ENCODE measurements at places on chromosomes 3 and 15.

DNA sequence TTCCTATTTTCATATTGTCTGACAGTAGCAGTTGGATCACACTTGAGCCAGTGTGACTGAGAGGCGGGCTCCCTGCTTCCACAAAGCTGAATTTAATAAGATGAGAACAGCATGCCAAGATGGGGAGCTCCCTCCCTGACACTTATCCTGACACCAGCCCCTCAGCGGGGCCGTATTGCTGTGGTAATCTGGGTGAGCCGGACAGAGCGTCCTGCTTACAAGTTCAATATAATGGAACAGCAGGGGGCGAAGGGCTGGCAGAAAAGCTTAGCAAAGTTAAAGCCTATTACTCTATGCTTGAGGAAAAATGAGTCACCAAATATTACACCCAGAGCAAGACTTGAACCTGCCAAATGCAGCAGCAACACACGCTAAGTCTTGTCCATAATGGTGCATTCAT is 163.8 kb upstream of the CMC1 start:
- peak; percentile 7 for DNase-seq

- no peak for DNase-seq
Observed at GRCh38 chr3:26522919-26523318, 99.7 kb upstream of the LRRC3B start.

- DNase-seq: no peak
Observed at GRCh38 chr3:50275141-50275995, 3.5 kb upstream of the LSMEM2 start.

GRCh38 chr3:38003371-38003816 is 12.8 kb downstream of the VILL start:
- DNase-seq: peak; percentile 80

DNA sequence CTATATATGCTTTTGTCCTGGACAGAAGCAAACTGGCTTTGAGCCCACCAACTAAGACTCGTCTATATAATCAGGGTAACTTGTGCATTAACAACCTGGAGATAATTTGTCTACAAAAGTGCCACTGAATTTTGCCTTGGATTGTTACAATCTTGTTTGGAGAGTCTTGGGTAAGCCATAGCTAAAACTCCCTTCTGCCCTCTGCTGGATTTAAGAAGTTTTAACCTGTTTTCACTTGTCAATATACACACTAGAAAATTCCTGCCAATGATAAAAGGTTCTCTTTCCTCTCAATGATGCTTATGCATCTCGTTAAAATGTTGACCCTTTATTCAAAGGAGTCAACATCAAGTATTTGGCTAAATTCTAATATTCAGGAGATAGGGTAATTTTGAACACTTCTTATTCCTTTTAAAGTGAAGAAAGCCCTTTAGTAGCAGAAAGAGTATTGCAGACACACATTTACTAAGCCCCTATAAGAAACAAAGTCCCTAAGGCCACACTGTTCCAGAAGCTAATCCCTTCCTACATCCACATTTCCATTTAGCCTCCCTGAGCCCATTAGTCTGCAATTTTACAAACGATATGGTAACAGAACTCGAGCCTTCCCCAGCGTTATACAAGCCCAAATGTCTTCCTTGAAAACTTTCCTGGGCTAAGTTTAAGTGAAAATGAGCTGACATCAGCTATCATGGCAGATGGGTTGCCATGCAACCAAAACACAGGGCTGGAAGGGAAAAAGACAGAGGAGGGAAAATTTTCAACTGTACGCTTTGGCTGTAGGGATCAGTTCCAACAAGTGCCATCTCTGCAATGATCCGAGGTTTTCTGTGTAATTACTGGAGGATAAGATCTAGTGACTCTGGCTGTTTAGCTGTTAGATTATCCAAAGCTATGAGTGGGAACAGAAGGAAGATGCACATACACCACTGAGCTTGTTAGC is 75.9 kb upstream of the FGF12 start:
- DNase-seq: no peak

DNA sequence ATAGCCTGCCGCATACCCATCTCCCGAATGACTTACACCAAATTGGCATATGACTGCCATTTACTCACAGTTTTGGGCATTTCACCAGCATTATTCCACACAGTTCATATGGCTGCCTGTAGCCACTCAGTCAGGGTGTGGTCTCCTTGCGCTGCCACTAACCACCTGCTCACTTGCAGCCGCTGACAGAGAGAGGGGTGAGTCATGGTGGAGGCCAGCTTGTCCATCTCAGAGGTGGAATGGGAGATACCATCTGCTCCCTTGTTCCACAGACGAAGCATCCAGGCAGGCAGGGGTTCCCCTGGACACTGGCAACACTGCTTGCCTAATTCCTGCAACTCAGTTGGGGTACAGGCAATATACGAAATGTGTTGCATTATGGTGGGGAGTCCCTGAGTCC is 15.6 kb downstream of the CCRL2 start:
- DNase-seq: no peak

DNA sequence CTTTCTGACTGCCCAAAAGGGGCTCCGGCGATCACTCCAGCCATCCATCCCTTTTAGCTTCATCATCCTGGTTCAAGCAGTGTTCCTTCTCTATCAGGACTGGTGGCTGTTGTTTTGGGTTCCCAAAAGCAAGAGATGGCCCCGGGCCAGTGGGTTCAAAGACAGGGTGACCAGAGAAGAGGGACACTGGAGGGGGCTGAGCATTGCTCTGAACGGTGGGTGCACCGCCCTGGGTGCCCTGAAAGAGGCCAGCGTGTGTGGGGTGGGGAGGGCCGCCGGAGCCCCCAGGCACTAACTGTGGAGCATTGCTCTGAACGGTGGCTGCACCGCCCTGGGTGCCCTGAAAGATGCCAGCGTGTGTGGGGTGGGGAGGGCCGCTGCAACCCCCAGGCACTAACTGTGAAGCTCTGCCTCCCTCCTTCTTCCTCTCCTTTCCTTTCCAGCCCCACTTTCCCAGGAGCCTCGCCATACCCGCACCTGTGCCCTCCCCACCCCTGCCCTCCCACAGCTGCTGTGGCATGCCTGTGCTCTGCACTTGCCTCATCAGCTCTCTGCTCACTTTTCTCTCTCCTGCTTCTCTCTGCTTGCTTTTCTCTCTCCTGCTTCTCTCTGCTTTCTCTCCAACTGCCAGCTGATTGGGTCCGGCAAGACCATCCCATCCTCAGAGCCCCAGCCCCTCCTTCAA is 37.4 kb upstream of the OR4F6 start:
- no peak for DNase-seq

GRCh38 chr3:137866933-137867332 is 102.8 kb downstream of the SOX14 start:
- no peak for DNase-seq

DNA sequence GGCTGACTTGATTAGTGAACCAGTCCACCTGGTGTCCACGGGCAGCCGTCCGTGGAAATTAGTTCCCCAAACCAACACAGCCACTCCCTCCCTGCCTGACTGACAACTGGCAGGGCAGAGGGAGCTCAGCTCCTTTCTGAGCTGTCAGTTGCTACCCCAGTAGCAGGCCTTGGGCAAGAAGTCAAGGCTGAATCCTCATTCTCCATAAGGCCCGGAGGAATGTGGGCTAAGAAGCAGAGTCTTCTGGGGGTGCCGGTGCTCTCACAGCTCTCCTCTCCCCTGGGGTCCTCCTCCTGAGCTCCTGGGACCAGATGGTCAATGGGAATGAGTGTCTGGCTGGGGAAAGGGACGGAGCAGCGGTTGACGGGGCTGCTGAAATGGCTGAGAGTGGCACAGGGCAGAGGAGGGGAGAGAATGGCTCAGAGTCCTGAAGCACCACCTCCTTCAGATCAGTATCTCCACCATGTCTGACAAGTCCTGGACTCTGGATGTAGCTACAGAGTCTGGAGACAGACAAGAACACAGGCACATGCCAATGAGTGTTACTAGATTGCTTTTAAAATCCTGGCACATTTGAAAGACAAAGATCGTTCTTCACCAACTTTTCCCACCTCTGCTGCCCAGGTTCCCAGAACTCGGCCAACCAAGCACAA is 16.9 kb downstream of the AMOTL2 start:
- DNase-seq: no peak

DNA sequence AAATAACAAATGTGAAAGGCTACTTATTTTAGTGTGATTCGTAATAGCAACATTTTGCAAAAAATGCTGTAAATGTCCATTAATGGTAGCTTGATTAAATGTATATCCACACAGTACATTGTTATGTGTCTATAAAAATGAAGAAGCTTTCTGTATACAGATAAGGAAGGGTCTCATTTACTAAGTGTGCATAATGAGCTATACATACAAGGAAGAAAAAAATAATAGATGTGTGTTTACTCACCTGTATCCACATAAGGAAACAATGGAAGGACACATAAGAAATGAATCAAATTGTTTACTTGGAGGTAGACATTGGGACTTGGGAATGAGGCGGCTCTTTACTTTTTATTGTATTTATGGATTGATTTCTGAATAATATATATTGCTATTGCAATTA is 34.9 kb downstream of the MED12L start:
- DNase-seq: no peak

- DNase-seq: no peak
Observed at GRCh38 chr3:52181543-52181942, 16.4 kb upstream of the ALAS1 start.

GRCh38 chr3:159593927-159594605 is 394.6 kb upstream of the IL12A start:
- peak; percentile 52 for DNase-seq

- no peak for DNase-seq
Observed at GRCh38 chr15:66832664-66833063, 130.6 kb downstream of the SMAD6 start.

DNA sequence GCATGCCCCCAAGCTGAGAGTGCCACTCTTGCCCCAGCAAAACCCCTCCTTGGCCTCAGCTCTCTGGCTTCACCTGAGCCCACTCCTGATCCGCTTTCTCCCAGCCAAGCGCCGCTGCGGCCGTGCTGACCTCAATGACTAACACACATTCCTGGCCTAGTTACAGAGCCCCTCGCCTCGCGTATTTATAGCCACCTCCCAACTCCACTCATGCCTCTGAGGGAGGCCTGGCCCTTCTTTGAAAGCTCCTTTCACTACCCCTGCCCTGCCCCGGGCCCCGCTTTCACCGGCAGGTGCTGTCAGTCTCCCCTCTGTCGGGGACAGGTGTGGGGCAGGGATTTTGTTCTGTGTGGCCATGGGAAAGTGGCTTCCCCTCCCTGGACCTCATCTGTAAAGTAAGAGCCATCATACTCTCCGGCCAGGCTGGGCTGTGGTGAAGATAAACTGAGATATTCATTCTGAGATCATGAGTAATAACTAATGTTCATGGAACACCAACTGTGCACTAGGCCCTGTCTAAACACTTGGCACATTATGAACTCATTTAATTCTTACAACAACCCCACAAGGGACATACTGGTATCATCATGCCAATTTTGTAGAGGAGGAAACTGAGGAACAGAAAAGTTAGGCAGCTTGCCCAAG is 13.2 kb upstream of the ATP2B2 start:
- no peak for DNase-seq

- DNase-seq: no peak
Observed at GRCh38 chr15:74712311-74712710, 13.0 kb downstream of the CYP1A1 start.

DNA sequence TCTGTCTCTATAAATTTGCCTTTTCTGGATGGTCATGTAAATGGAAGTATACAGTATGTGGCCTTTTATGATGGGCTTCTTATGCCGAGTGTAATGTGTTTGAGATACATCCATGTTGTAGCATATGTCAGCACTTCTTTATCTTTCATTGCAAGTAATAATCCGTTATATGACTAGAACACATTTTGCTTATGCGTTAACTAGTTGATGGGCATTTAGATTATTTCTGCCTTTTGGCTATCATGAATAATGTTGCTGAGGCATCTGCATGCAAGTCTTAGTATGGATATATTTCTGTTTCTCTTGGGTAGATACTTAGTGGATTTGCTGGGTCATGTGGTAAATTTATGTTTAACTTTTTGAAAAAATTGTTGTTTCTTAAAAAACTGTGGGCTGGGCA is 19.7 kb downstream of the KAT2B start:
- no peak for DNase-seq

DNA sequence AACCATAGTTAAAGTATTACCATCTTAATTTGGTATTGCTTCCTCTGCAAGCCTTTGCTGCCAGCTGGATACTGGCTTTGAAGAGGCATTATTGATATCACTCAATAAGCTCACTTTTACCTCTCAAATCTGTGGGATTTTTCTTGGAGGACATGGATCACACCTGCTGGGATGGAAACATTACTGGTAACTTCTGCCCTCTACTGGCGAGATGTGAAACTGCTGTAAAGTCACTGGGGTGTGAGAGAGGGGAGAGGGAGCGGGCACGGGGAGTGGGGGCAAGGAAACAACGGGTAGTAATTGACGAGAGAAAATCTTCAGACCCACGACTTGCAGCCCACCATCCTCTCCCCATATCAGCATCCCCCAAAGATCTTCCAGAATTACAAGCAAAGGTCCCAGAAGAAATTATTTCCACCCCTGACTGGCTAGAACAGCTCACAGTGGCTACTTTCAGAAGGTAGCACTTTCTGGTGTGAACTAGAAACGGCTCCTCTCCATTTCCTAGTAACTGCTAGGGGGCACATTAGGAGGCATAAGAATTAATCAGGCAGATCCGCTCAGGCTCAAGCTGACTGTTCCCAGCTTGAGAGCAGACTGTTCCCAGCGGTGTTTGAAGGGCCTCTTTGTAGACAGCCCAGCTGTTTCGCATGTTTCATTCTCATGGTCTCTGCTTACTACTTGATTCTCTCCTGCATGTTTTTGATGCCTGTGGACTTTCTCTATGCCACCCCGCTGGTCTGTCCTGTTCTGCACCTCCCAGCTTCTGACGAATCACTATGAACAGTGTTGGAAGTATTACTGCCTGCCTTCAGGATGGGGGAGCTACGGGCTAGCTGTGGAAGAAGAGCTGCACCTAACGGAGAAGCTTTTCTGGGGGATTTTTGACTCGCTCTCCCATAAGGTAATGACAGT is 230.4 kb upstream of the CHRM5 start:
- DNase-seq: peak; percentile 60

DNA sequence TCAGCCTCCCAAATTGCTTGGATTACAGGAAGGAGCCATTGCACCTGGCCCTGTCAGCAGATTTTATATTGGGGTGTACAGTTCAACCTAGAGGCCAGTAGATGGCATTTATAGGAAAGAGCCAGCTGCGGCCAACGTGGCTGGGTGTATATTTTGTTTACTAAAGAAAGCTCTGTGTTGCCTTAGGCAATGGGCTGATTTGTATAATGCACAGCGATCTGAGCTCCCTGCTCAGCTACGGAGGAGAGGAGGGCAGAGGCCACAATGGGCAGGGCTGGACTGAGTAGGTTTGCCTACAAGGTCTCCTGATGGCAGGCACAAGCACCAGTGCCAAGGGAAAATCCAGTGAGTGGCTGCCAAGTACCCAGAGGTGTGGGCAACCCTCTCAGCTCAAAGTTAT is 282.4 kb downstream of the ARPP21 start:
- DNase-seq: no peak

DNA sequence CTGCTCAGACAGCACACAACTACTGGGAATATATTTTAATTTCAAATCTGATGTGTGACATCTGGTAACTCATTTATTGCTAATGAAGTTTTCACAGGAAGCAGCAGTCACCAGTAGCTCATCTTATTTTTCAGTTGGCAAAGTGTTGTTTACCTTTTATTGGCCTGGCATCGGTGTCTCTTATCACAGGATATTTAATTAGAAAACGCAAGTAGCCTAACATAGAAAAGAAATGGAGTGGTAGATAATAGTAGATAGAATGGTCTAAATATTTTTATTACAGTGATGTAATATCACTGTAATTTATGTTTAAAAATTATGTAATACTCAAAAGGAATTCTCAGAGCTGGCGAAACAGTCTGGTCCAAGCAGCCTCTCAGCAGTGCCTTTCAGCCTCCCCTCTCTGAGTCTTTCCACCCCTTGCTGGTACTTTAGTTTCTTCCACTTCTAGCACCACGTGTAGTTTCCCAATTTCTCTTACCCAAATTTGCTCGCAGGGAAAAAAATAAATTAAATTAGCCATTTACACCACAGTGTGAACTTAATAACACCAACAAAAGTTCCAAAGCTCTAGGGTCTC is 31.9 kb downstream of the AGTR1 start:
- DNase-seq: no peak
